ENCODE measurements at places on chromosomes 12 and 14.

- DNase-seq: no peak
Observed at GRCh38 chr14:81534510-81535074, 939 bp upstream of the SEL1L start.

DNA sequence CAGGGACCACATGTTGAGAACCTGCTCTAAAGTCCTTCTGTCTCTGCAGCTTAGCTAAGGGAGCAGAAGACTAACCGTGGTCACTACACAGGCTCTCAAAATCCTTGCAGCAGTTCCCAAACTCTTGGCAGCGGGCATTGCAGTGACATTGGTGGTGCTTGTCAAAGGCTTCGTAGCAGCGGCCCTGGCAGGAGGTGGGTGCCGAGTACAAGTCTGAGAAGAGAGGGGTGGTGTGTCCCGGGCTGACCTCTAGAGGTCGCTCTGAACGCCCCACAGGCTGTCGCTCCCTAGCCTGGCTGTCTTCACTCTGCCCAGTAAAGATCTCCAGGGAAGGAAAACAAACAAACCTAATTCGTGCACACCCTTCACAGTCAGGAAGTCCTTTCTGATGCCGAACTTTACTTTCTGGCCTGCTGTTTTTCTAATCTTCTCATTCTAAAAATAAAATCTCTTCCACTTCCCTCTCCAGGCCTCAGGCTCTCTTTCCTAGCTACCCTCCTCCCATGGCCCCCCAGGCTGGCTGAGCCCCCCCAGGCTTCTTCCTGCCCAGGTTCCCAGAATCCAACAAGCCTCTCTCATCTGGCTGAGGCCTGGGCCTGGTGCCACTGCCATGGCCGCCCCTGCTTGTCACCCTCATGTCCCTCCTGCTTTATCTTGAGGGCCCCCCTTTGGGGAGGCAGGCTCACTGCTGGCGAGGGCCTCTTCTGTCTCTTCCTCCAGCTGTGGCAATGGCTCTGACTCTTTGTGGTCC lies 7.7 kb downstream of the ENDOU start:
- peak; percentile 61 for DNase-seq

- DNase-seq: no peak
Observed at GRCh38 chr12:48765753-48766162, 23.1 kb downstream of the ADCY6 start.

- DNase-seq: peak; percentile 71
Observed at GRCh38 chr12:38904537-38905479, 583 bp downstream of the CPNE8 start.

DNA sequence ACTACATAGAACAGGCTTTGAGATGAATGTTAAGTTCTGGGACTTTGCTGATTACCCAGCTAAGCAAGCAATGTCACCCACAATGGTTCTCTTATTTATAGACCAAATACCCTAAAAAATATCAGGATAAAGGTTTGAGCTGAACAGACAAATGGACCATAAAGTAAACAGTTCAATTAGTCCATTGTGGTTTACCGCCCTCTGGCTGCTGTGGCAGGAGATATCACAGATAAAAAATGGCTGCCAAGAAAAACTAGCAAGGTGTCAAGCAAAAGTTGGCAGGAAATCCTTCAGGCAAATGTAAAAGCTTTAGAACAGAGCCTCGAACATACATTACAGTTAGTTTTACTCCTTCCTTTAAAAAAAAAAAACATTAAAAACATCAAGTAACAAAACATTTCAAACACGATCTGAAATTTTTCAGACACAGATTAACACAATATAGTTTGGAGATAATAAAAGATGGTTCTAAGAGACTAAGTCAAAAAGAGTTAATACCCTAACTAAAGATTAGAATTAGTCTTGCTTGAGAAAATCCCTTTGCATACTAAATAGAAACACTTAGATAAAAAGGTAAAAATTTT lies 41.3 kb downstream of the MED13L start:
- peak; percentile 63 for DNase-seq

GRCh38 chr12:84793558-84794367 lies 118.8 kb downstream of the SLC6A15 start:
- no peak for DNase-seq
